ENCODE measurements at places on chromosomes 5 and 9.
A peak's percentile ranks its signal among the peaks of the same experiment; 100 is the strongest.

- no peak for DNase-seq
Measured at GRCh38 chr9:7273575-7273974, 515.8 kb downstream of the KDM4C start.

DNA sequence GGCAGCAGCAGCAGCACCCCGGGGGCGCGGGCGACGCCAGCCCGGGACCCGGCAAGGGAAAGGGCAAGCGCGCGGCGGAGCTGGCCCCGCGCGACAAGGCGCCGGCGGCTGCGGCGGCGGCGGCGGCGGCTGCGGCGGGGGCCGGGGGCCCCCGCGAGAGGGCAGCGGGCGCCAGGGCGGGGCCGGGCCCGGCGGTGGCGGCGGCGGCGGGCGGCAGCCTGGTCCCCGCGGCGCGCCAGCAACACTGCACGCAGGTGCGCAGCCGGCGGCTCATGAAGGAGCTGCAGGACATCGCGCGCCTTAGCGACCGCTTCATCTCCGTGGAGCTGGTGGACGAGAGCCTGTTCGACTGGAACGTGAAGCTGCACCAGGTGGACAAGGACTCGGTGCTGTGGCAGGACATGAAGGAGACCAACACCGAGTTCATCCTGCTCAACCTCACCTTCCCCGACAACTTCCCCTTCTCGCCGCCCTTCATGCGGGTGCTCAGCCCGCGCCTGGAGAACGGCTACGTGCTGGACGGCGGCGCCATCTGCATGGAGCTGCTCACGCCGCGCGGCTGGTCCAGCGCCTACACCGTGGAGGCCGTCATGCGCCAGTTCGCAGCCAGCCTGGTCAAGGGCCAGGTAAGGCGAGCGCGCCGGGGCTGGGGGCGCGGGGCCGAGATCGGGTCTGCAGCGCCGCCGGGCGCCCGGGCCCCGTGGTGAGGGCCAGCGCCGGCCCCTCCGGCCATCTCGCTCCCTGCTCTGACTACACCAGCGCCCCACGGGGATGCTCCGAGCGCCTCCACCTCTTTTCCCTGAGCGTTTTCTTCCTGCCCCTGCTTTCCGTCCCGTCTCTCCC lies at the start of gene UBE2QL1:
Gene UBE2QL1 (plus strand): TSS at position 238 of the 843 bp plus-strand sequence. CDS start 35 bp downstream, at position 273.
- no peak for DNase-seq

GRCh38 chr9:136880651-136881050 lies 5.7 kb upstream of the TRAF2 start:
- DNase-seq = no peak

DNA sequence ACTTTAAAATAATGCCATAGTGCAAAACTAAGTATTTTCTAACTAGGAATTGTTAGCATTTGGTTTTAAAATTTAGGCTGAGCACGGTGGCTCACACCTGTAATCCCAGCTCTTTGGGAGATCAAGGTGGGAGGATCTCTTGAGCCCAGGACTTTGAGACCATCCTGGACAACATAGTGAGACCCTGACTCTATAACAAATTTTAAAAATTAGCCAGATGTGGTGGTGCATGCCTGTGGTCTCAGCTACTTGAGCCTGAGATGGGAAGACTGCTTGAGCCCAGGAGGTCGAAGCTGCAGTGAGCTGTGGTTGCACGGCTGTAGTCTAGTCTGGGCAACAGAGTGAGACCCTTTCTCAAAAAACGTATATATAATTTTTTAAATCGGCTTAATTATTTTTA lies 4.9 kb downstream of the OTULIN start:
- no peak for DNase-seq

DNA sequence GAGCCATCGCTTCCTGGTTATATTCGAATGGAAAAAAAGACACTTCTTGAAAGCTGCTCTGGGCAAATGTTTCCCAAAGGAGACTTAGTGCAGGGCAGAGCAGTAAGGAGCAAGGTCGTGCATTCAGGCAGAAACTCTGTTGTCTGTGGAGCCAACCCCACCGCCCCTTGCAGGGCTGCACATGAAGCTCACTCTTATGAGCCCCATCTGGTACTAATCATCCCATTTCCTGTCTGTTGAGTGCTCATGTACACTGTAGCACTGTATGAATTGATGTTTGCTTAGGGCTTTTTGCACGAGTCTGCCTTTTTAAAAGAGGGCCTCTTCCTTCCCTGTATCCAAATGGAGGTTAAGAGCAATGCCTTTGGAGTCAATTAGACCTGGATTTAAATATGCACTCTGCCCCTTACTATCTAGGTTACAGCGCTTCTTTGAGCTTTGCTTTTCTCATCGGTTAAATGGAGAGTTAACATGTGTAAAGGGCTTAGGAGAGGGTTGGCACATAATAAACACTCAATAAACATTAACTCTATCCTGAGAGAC lies 25.4 kb downstream of the HMHB1 start:
- peak; percentile 91 for DNase-seq

- peak; percentile 3 for DNase-seq
Measured at GRCh38 chr5:21919414-21920022, 933.6 kb downstream of the CDH12 start.

GRCh38 chr5:166195981-166196380 lies 2095.5 kb upstream of the WWC1 start:
- no peak for DNase-seq

- no peak for DNase-seq
Measured at GRCh38 chr9:92948632-92949031, 1.3 kb downstream of the FGD3 start.

- no peak for DNase-seq
Measured at GRCh38 chr5:95948631-95949030, 13.0 kb downstream of the ELL2 start.

DNA sequence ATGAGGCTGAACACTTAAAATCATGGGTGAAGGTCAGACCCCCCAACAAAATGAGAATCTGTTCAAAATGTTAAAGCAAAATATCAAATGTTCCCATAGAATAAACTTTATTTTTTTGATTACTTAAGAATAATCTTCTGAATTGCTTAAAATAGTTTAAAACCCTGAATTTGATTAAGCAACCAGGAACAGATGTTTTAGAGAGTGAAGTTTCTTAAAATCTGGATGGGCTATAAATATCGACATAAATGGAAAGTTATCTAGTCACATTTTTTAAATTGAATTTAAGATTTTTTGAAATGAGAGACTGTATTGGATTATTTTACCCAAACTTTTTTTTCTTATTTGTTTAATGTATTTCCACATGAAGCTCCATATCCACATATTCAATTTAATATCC lies 98.5 kb downstream of the ADAMTS12 start:
- no peak for DNase-seq

DNA sequence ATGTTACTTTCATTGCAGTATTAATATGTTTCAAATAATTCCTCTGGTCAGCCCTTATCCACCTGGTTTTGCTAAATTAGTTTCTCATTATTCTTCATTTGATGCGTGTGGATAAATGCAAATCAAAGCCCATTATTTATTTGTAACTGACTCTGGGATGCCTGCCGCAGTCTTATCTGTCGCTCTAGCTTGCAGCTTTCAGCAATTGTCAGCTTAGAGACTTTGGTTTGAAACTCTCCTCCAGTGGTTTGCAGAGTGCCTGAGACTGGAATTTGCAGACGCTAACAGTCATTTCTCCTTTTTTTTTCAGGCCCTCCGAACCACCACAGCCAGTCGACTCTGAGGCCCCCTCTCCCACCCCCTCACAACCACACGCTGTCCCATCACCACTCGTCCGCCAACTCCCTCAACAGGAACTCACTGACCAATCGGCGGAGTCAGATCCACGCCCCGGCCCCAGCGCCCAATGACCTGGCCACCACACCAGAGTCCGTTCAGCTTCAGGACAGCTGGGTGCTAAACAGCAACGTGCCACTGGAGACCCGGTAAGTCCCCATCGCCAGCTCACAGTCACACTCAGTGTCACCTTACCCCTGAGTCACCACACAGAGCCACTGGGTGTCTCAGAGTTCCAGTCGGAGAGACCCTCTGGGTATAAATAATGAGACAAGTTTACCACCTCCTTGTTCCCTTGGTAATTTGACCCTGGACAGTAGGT lies 339.0 kb upstream of the WWC1 start:
- DNase-seq = no peak

GRCh38 chr5:89064054-89064453 lies 181.1 kb upstream of the MEF2C start:
- no peak for DNase-seq

DNA sequence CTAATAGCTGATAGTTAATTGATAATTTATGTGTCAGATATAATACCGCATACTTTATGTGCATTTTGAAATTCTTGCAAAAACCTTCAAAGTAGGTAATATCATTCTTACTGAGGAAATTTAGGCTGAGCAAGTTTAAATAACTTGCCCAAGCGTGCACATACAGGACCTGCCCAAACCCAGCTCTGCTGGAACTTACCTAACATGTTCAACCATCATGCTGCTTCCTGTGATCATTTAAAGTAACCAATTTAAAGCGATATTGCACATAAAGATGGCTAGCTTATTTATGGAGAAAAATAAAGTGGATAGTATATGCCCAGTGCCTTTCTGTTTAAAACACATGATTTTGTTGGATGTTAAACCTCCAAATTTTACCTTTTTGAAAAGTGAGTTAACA lies 4.3 kb downstream of the FAM174A start:
- DNase-seq = no peak

GRCh38 chr9:122277285-122277897 lies 12.7 kb downstream of the MRRF start:
- no peak for DNase-seq

- DNase-seq = no peak
Measured at GRCh38 chr5:163460562-163461171, at the start of gene HMMR. Gene HMMR (plus strand): TSS chr5:163460632. CDS start chr5:163460693, 61 bp downstream.

GRCh38 chr5:96714951-96715451 lies 52.8 kb downstream of the CAST start:
- DNase-seq = no peak

- DNase-seq = no peak
Measured at GRCh38 chr5:178202541-178202940, 1.8 kb upstream of the HNRNPAB start.

DNA sequence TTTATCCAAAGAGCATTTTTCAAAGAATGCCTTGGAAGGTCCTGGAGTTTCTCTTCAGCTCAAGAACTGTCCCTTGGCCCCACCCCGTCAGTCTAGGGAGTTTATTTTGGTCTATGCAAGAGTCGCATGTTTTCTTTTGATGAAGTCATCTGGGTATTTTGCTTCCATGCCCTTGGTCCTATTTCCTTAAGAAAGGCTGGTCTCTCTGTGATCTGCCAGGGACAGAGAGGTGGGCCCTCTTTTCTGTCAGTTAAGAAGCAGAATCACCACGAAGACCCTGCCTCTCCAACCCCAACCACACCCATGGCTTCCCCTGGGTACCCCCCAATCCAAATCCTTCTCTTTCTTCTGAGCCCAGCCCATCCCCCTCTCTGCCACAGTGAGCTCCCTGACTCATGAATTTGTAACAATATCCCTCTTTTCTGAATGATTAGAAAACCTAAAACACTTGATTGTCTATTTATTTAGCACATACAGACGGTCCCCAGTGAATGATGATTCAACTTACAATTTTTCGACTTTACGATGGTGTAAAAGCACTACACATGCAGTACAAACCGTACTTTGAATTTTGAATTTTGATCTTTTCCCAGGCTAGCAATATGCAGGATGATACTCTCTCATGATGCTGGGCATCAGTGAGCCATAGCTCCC lies 163.5 kb upstream of the ADRA1B start:
- DNase-seq = no peak

DNA sequence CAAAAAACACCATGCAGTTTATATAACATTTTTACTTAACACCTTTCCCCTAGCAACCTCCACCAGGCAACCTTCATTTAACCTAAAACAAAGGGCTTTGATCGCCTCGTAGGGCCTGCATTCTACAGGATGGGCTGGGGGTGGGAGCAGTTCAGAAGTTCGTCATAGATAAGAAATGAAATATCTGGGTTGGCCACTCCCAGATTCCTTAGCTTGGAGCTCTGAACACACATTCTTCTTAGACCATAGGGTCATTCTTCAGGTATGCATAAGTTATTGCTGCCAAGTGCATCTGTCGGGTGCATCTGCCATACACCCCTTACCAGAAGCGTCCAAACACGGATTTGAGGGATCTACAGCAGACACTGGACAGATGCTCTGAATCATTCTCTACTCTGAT lies 4.3 kb upstream of the SLC22A5 start:
- no peak for DNase-seq

DNA sequence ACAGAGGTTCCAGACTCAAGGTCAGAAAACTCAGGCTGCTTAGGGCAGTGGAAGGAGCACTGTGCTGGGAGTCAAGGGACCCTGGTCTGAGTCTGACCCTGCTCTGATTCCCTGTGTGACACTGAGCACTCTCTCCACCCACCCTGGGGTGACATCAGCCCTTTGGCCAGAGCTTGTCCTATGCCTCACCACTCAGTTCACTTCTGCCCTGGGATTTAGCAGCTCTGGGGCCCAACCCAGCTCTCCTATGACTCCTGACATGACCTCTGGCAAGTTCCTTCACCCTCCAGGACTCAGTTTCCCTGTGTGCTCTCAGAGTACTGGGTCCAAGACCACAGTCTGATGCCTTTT lies 63.9 kb downstream of the FAM114A2 start:
- no peak for DNase-seq

GRCh38 chr9:5872511-5872910 lies 18.2 kb upstream of the MLANA start:
- DNase-seq = no peak

- DNase-seq = no peak
Measured at GRCh38 chr5:168372356-168372946, 81.0 kb downstream of the WWC1 start.

DNA sequence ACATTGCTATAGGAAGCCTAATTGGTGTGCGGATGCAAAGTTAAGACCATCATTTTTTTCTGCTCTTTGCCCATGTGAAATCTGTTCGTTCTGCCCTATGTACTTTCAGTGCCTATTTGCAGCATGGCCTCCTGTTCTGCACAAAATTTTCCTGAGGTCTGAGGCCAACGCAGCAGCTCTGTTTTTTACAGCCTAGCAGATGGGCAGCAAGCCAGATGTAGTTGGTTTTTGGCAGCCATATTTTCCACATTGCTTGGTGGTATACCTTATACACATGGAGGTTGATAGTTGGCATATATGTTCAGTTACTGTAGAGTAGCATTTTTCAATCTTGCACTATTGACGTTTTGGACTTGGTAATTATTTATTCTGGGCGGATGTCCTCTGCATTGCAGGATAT lies 133.5 kb upstream of the MRPS30 start:
- no peak for DNase-seq

- DNase-seq = no peak
Measured at GRCh38 chr5:88748666-88749065, 134.3 kb downstream of the MEF2C start.

- DNase-seq = no peak
Measured at GRCh38 chr5:61245936-61246335, 83.7 kb upstream of the SMIM15 start.

- no peak for DNase-seq
Measured at GRCh38 chr9:133976191-133976861, 15.8 kb downstream of the VAV2 start.

- DNase-seq = no peak
Measured at GRCh38 chr5:112692472-112692871, 45.2 kb upstream of the APC start.

DNA sequence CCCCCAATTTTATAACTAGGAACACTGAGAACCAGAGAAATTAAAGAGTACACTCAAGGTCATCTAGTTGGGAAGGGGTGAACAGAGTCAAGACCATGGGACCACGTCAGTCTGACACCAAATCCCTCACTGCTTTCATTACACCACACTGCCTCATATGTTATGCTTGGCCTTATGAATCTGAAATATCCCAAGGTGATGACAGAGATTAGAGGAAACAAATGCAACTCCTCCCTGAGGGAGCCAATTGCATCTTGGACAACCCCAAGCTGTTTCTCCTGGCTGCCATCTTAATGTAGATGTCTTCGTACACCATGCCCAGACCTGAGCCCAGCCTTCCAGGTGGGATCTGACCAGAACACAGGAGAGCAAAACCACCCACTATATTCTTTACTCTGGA lies 60.6 kb upstream of the ABCA1 start:
- no peak for DNase-seq

Data from HFF-Myc (cell line).